ENCODE measurements at places on chromosomes 16 and 17.

- DNase-seq, result no peak
Observed at GRCh38 chr16:27097800-27098230, 31.1 kb downstream of the C16orf82 start.

DNA sequence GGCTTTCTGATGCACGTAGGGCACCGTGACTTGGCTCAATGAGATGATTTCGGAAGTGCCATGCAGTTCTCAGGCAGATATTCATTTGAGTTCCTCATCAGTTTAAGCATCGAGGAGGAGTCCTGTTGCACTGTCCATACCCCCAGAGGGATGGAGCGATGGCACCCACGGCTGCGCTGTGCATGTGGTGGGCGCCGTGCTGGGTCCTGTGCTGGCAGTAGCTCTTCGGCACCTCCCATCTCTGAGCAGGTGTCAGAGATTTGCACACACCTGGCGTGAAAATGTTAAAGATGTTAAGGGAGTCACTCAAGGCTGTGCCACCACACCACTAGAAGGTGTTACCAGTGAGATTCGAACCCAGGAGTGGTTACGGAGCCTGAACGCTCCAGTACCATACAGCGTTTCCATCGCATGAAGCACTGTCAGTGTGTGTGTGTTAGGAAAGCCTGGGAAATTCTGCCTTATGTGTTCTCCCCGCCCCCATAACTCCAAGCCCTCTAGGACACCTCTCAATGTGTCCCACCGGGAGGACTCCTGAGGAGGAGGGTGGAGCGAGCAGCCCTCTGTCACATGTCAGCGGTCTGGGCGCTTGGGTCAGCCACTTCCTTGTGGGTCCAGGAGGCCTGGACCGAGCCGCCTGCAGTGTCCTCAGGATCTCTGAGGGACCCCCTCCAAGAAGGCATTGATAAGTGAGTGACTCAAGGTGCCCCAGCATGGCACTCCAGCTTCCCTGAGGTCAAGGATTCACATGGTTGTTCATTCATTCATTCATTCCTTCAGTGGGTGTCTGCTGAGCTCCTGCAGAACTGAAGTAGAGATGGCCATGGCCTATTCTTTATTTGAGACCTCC lies 3.8 kb downstream of the MRC2 start:
- DNase-seq, result no peak

DNA sequence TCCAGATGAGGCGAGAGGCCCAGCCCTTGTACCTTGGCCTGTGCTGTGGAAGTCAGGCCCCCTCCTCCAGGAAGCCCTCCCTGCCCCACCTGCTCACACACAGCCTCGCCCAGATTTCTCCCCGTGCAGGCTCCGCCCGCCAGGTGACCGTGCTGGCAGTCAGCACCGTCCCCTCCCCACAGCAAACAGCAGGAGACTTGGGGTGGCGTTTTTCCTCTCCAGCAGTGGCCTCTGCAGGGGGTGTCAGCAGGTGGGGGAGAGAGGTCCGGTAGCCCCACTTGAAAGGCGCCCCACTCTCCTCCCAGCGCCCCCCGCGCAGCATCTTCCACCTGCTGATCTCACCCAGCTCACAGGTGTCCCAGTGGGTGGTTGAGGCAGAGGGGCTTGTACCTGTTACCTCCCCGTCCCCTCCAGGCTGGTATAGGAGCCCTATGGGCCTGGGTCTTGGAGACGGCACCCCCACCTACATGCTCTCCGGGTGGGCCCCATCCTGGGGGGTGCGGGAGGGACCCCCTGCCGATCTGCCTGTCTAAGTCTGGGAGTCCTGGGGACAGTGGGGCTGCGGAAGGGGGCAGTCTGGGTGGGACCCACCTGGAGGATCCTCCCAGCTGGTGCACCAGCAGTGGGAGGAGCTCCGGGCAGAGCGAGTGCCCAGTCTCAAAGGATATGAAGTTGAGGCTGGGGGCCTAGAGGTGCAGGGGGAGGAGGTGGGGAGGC lies 4.2 kb upstream of the C1QTNF8 start:
- no peak for DNase-seq

- DNase-seq, result no peak
Observed at GRCh38 chr17:41329279-41329948, 13.9 kb upstream of the KRTAP17-1 start.

DNA sequence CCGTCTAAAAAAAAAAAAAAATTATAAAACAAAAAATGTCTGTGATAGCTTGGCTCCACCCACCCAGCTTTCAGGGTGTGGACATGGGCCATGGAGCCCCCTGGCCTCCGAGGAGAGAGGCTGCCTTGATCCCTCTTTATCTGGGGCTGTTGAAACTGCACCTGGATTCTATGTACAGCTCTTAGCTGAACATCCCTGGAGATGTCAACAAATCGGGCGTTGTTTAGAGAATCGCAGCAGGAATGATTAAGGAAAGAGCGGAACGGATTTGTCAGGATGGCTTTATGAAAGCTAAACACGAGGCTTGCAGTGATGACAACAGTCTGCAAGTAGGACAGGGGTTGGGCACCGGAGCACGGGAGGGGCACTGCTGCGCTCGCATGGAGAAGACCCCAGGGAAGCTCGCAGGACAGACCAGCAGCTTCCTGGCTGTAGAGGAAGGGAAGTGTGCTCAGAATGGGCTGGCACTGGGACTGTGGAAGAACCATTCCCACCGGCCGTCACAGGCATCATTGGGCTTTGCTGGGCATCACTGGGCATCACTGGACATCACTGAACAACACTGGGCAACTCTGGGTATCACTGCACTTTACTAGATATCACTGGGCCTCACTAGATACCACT lies 195.8 kb upstream of the FOXF1 start:
- DNase-seq, result no peak

DNA sequence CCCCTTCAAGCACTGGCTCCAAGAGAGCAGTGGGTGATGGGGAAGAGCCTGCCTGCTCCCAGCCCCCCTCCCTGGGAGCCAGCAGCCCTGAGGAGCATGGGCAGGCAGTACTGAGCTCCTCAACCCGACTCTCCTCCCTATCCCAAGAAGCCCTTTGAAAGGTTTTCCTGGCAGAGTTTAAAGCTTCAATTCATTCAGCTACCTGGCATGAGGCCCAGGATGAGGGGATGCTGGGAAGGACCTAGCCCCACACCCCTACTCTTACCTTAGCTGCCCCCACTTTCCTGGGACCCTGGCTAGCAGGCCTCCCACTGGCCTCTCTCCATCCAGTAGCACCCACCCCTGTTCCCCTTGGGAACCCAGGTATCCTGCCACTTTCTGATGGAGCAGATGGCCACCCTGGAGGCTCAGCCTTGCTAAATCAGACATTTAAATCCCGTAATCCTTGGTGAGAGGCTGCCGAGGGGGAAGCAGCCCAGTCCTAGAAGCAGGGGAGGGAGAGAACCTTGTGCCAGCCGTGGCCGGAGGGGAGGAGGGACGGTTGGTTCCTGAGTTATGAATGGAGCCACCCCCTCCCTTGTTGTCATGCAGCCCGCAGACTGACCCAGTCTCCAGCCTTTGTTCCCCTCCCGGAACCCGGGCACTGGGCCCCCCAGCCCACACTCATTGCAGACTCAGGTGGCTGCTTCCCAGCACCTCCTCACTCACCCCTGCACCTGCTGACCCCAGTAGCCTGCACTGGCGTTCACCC lies 17.1 kb downstream of the ATP1B2 start:
- DNase-seq, result no peak

GRCh38 chr16:19363740-19364139 lies 53.9 kb upstream of the TMC5 start:
- DNase-seq, result no peak

DNA sequence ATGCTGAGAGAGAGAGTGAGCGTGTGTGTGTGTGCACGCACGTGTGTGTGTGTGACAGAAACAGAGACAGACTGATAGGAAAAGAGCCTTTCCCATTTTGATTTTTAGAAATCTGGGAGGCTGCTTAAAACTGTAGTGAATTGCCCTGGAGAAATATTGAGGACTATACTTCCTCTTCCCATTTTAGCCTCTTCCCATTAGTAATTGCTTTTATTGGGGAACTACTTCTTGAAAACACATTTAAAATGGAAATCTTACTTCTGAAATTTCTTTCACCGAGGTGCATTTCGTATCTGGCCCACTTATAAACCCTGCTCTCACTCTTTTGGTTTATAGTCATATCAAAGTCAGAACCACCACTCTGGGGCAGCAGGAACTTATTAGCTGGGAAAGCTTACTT lies 47.1 kb downstream of the NUP93 start:
- no peak for DNase-seq

DNA sequence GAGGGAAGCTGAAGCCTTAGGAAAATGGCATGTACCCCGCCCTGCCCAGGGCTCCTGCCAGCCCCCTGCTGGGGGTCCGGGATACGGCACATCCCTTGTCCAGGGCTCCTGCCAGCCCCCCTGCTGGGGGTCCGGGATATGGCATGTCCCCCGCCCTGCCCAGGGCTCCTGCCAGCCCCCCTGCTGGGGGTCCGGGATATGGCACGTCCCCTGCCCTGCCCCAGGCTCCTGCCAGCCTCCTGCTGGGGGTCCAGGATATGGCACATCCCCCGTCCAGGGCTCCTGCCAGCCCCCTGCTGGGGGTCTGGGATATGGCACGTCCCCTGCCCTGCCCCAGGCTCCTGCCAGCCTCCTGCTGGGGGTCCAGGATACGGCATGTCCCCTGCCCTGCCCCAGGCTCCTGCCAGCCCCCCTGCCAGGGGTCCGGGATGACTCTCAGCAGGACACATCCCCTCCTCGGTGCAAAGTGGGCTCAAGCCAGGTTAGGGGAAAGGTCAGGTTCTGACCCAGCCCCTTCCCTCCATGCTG lies 43.2 kb downstream of the RPH3AL start:
- no peak for DNase-seq

GRCh38 chr16:68072038-68072695 lies 13.0 kb upstream of the NFATC3 start:
- DNase-seq, result no peak

DNA sequence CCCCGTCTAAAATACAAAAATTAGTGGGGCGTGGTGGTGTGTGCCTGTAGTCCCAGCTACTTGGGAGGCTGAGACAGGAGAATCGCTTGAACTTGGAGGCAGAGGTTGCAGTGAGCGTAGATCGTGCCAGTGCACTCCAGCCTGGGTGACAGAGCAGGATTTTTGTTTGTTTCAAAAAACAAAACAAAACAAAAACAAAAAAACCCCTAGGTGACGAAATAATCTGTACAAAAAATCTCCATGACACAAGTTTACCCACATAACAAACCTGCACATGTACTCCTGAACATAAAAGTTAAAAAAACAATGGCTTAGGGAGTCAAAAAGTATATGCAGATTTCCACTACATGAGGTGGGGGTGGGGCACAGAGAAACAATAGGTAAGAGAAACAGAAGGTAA lies 140.5 kb upstream of the ASIC2 start:
- no peak for DNase-seq

GRCh38 chr17:41131979-41132378 lies 8.0 kb upstream of the KRTAP4-12 start:
- DNase-seq, result no peak

GRCh38 chr16:72987480-72987901 lies 60.4 kb downstream of the ZFHX3 start:
- no peak for DNase-seq

- no peak for DNase-seq
Observed at GRCh38 chr17:75642182-75642783, 9.0 kb downstream of the SMIM5 start.

DNA sequence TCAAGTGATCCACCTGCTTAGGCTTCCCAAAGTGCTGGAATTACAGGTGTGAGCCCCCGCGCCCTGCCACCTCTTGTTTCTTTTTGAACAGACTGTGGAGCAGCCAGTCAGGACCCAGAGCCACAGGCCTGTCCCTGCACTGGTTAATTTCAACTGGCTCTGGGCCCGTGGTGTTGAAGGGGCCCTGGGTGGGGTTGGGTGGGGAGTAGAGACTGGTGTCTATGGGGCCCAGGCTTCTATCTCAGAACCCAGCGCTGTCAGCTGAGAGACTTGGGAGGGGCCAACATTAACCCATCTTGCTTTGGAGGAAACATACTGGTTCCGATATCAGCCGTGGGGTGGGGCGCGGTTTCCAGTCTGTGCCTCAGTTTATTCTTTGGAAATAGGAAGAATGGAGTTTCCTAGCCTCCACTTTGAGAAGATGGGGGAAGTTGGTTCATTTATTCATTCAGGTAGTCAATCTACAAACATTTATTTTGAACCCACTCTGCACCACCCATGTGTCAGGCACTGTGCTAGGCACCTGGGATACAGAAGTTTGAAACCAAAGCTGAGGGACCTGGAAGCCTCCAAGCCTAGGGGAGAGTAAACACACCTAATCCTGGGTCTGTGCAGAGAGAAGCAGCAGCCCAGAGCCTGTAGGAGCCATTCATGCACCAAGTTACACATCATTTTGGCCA lies 15.5 kb upstream of the SLC4A1 start:
- DNase-seq, result no peak

- DNase-seq, result no peak
Observed at GRCh38 chr16:83903751-83904150, 4.8 kb downstream of the MLYCD start.

DNA sequence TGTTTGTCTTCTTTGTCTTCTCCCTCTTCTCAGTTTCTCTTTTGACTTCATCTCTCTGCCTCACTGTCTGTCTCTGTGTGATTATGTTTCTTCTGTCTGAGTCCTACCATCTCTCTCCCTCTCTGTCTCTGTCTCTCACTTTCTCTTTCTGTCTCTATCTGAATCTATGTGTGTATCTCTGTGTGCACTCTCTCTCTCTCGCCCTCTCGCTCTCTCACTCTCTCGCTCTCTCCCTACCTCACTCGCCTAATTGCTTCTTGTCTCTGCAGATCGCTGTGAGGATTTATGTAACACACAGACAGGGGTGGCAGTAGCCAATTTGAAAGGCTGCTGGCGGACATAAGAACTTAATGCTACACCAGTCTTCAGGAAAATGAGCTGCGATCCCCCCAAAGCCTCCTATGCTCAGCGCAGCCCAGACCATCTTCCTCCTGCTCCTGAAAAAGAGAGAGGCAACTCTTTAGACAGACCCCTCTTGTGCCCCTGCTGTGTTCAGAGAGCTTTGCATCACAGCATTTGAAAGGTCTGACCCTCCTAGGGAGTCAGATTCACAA lies 140.9 kb downstream of the CCT6B start:
- no peak for DNase-seq

DNA sequence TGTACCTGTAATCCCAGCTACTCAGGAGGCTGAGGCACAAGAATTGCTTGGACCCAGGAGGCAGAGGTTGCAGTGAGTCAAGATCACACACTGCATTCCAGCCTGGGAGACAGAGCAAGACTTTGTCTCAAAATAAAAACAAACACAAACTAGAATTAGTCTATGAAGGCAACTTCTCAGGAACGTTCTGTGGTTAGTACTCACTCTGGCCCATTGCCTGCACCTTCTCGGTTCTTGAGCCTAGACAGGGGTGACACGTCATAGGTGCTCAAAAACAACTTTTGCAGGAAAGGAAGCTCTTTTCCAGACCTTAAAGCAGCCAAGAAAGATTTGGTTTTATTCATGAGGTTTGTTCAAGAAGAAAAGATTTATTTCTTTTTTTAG lies 22.3 kb upstream of the CNOT1 start:
- no peak for DNase-seq
